ENCODE measurements at places on chromosomes 1 and 21.

DNA sequence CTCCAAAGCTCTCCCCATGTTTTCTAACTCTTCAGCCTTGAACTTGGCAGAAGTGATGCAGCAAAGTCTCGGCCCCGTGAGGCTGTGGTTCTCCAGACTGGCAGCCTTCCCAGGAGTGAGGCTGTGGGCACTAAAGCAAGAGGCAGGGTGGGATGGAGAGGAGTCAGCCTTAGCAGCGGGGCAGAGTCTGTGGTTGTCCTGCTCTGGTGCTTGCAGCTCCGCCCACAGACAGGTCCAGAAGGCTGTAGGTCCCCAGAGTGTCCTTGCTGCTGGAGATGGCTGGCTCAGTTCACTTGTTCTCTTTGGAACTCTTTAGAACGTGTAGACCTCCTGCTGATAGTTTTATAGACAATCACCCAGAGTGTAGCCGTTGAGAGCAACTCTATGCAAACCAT is 142.6 kb downstream of the AJAP1 start:
- no peak for DNase-seq

DNA sequence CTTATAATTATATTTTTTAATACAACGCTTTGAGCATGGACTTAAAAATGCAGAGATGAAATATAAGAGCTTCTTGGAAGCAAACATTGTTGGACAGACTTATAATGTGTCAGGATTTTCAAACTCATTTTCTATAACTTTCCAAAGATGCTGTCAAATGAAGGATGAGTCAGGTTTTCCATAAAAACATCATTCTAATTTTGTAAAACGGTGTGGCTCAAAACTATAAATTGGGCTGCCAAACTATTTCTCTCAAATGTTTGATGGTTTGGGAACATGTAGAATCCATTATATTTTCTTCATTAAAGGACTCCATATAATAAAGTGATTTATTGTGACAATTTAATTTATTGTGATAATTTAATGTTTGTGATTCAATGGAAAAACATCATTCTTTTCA is 511.2 kb downstream of the USP25 start:
- DNase-seq, result no peak

DNA sequence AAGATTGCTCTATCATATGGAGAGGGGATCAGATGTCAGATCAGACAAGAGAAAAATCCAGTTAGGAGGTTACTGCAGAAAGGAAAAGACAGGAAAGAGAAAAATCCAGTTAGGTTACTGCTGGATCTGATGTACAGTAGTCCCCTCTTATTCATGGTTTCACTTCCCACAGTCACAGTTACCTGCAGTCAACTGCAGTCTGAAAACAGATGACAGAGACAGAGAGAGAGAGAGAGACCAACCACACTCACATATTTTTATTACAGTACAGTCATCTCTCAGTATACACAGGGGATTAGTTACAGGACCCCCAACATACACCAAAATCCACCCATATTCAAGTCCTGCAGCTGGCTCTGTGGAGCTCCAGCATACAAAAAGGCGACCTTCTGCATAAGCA is 29.3 kb downstream of the NUP133 start:
- no peak for DNase-seq

DNA sequence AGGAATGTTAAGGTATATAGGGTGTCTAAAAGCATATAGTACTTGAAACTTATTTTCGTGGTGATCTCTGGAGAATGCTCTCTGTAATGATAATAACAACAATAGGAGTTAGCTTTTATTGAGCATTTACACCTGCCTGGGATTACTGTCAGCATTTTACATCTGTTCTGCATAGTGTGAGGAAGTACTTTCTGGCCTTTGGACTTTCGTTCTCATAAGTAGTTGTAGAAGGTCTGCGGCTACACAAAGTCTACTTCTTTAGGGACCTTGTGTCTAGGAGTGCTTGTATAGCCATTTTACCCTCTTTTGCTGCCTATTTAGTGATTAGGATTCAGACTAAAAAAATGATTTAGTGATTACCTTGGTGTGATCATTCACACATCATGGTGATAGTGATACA is 103.6 kb upstream of the GPR52 start:
- no peak for DNase-seq

DNA sequence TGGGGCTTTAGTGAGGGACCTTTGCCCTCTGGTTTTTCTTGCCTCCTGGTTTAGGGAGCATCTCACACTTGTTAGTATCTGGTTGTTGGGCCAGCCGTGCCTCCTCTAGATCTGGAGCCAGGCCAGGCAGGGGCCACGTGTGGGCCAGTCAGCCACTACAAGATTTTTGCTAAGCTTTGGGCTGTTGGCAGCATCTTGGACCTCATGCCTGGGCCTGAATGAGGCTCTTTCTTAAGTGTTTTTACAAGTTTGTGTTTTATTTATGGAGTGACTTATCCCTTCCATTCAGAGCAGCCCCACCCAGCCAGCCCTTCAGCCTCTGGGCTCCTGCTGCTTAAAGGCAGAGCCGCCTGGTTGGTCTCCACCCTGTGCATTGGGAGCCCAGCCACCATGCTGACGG is 1.6 kb upstream of the SH3BGRL3 start:
- DNase-seq, result no peak

GRCh38 chr1:56160773-56161315 is 418.5 kb downstream of the PLPP3 start:
- no peak for DNase-seq

GRCh38 chr1:2587071-2587859 is 688 bp downstream of the PRXL2B start:
- peak; percentile 2 for DNase-seq

DNA sequence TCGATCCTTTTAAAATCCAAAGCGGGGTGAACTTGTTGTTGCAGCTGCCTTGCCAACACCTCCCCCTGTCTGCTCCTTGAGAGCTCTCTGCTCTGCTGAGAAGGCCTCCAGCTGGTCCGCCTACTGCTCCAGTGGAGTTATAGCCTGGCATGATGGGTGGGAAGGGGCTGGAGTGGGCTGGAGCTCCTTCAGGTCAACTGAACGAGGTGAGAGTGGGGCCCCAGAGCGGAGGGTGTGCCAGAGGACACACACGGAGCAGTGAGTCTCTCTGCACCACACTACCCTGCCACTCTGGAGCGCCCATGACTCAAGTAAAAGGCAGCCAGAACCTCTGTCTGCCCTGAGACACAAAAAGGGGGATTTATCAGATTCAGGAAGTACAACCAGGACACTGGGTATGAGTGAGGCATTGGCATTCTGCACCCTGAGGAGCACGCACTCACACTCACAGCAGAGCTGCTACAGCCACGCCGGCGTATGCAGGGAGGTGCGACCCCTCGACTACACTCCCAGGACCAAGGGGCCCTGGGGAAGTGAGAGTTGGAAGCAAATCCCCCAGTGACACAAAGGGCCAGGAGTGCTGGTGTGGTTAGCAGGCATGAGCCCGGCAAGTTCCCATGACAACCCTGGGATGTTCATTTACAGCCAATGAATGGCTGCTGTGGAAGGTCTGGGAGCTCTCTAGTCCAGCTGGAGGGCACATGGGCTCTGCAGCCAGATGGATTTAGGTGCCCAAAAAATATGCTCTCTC is 28.0 kb upstream of the EVA1B start:
- DNase-seq, result peak; percentile 89

DNA sequence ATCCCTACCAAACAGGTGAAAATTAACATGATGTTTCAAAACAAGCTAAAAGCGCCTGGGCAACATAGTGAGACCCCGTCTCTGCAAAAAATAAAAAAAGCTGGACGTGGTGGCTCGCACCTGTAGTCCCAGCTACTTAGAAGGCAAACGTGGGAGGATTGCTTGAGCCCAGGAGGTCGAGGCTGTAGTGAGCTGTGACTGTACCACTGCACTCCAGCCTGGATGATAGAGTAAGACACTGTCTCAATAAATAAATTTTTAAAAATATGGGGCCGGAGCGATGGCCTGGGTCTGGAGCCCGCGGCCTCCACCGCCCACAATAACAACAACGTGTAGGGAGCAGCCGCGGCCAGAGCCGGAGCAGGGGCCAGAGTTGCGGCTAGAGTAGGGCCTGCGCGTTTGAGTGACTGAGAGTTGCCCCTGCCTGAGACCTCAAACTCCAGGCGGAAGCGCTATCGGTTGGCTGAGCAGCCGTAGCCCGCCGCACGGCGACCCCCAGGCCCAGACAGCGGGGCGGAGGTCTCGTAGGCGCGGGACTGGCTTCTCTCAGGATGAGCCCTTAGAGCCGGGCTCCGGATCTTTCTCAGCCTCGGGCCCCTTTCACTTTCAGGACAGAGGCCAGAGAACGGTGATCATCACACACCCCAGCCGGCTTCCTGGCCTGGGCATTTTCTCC is 41.4 kb downstream of the ZMYM1 start:
- DNase-seq, result peak; percentile 2

DNA sequence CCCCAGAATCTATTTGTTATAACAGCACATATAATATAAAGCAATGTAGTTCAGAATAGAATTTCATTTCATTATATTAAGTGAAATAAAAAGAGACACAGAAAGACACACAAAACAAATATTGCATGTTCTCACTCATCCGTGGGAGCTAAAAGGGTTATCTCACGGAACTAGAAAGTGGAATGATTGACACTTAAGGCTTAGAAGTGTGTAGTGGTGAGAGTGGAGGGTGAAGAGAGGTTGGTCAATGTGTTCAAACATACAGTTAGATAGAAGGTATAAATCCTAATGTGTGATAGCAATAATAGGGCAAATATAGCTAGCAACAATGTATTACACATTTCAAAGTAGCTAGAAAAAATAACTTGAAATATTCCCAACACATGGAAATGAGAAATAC is 1001.7 kb upstream of the TMPRSS15 start:
- no peak for DNase-seq

DNA sequence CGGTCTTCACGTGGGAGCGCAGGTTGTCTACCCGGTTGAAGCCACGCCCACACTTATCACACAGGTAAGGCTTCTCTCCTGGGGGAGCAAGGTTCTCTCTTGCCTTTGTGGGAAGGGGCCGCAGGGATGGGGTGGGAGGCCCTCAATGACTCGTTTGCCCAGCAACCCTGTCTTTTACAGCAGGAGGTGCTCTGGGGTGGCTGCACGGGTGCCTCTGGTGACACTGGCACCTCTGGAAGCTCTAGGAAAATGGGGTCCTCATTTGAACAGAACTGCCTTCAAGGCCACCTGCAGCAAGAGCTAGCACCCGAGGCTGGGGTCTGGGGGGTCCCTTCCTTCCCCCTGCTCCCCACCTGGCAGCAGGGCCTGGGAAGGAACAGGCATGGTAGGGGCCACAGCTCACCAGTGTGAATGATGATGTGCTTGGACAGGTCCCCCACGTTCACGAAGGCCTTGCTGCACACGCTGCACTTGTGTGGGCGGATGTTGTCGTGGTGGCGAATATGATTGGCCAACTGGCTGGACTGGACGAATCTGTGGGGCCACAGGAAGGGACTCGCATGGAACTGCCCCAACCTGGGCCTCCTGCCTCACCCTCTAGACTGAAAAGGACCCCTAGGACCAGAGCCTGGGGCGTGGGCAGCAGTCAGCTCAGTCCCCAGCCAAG is 33.1 kb downstream of the ZBTB17 start:
- DNase-seq, result no peak

DNA sequence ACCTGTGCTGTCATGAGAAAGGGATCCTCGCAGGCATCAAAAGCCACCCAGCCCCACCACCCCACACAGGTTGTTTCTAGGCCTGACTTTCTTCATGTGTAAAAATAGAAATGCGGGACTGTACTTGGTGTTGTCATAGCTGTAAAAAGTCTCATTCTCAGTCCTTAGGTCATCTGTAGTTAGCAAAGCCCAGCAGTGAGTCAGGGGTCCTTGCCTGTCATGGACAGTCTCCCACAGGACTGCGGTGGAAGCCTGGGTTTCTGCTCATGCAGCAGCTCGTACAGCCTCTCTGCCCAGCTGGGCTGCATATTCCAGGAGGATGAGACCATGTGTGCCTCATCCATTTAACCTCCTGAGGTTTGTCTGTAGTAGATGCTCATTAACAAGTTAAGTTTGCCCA is 58.2 kb downstream of the MRPS6 start:
- no peak for DNase-seq

DNA sequence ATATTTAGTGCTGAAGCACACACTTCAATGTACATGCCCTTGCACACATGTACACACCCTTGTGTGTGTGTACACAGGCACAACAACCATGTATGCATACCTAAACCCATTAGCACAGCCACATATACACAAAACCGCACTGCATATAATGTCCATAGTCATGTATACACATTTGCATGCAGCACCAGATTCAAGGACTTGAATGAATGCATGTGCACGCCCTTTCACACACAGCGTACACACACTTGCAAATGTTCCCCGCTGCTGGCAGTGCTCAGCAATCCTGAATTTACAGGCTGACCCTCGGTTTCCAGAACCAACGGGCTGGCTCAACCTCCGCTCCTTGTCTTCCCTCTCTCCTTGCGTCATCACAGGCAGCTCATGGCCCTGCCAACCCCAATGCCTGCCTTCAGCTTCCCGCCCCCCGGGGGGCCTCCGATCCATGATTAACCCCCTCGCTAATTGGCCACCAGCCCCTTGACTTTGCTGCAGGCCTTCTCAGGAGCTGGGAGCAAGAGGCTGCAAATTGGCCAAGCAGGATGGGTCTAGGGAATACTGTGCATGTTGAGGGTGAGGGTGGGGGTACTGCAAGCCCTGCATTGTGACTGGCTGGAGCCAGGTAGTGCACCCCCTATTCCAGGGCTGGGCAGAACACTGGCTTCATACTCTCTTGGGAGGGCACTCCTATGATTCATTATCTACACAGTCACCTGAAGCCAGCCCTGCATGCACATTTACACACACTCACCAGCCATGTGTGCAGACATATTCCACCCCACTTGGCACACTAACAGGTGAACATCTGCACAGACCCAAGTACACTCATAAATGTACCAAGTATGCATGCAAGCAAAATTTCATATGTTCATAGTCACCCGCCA is 7.9 kb downstream of the GPR3 start:
- no peak for DNase-seq

Data from trophoblast cell (in vitro differentiated cells and primary cell).